ENCODE measurements at places on chromosomes 1 and 21.

GRCh38 chr1:170604065-170604464, 59.9 kb upstream of the PRRX1 start:
- DNase-seq, result no peak

DNA sequence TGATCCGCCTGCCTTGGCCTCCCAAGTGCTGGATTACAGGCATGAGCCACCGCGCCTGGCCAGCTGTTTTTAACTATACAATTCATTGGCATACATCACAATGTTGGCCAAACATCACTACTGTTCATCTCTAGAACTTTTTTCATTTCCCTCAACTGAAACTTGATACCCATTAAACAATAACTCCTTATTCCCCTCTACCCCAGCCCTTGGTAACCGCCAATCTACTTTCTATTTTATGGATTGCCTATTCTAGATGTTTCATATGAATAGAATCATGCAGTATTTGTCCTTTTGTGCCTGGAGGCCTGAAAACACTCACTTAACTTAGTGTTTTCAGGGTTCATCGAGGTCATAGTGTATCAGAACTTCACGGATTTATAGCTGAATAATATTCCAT, 16.2 kb downstream of the BTF3L4 start:
- DNase-seq, result no peak

DNA sequence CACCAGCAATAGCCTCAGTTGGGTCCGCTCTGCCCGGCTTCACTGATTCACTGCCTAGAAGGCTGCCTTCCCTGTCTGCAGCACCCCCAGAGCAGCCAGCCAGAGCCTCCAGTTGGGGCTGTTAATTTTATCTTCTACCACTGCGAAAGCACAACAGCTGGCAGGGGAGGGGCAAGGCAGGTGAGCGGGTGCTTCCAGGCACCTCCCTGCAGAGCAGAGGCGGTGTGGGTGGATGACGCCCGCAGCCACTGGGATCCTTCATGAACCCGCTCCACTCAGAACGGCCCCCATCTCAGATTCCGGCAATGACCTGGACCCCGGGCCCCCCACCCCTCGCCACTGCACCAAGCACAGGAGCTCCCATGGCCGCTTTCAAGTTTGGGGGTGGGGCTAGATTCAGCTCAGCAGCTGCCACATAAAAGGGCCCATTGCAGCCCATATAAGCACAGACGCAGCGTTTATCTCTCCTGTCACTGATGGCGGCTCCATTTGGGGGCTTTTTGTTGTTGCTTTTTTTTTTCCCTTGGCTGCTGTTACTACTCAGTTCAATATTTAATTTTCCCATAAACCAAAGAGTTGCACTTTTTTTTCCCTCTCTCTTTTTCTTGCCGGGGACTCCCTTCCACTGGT, 128.0 kb upstream of the KLHDC7A start:
- DNase-seq, result no peak

DNA sequence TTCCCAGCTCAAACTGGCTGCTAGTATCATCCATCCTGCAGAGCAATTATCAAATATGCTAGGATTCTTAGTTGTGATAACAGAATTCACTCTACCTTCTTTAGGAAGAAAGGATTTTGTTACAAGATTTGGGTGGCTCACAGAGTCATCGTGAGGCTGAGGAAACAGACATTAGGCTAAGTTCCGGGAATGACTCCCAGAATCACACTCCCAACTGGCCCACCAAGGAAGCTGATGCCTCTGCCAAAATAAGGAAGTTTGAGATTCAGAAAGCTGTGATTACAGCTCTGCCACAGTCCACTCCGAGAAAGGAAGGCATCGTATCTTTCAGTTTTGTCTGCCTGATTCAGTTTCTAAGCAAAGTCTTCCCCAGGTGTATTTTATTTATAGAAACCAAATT, 50.6 kb upstream of the LYPLAL1 start:
- no peak for DNase-seq

DNA sequence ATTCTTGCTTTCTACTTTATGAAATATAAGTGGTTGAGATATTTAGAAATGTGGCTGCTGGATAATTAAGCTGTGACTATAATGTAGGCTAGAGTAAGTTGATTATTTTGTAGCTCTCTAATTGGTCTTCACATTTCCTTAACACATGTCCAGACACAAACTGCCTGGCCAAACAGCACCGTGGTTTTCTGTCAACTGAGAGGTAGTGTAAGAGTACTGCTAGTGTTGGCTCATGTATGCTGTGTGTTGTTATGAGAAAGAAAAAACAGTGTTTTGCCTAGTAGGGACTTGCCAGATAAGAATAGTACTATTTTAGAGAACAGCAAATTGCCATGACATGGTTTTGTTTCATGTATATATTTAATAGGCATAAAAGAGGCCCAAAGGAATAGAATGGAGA, 37.1 kb downstream of the TMED5 start:
- DNase-seq, result no peak

GRCh38 chr1:108828074-108828961, 28.6 kb downstream of the AKNAD1 start:
- DNase-seq, result peak; percentile 45

- DNase-seq, result no peak
Observed at GRCh38 chr1:206672844-206673758, 11.6 kb upstream of the MAPKAPK2 start.

DNA sequence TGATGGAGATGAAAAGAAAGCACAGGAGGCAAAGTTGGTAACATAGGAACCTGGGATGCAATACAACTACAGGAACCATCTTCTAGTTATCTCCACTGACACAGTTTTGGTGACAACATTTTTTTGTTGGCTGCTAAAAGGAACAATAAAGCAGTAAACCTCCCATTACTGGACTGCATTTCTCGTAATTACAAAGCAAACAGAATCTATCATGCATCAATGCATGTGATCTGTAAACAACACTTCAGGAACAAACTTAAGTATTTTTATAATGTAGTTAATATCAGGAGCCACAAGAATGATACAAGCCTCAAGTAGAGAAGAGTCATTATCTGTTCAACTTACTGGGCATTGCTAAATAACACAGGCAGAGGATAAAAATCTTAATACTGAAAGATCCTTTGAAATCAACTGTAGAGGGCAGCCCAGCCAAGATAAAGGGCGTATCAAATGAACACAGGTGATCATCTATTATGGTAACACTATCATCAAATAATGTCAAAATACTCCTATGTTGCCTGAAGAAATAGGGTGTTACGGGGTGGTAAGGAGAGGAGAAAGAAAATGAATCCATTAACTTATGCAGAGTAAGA, 193.3 kb downstream of the EIF4G3 start:
- DNase-seq, result no peak
